EH (cell line): ENCODE measurements at places on chromosomes 4 and X.

- DNase-seq: peak; percentile 50
Measured at GRCh38 chrX:44873415-44874276, 658 bp downstream of the KDM6A start.

GRCh38 chr4:81030061-81030980 lies at the start of gene BMP3:
Gene BMP3 (plus strand): TSS chr4:81030708. CDS start chr4:81031285, 577 bp downstream.
- peak; percentile 7 for DNase-seq

GRCh38 chr4:2320152-2320551 lies 58.2 kb upstream of the MXD4 start:
- DNase-seq: no peak

DNA sequence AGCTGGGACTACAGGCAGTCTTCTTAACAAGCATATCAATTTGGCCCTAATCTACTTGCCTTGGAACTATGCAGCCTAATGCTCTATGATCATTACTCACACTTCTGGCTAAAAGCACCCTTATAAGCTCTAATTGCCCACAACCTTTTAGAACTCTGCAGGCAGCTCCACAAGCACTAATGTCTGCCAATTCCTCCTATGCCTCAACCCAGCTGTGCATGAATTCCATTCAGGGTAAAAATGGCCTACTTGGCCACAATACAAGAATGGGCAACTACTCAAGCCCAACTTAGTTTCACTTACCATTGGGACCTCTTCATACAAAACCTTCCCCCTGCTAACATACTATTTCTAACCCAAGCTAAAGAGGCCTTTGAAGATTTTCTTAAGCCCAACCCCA lies 51.7 kb downstream of the ZNF718 start:
- no peak for DNase-seq

- DNase-seq: no peak
Measured at GRCh38 chr4:121007660-121008059, 64.7 kb downstream of the NDNF start.

GRCh38 chr4:7894098-7894676 lies 45.5 kb downstream of the AFAP1 start:
- no peak for DNase-seq

DNA sequence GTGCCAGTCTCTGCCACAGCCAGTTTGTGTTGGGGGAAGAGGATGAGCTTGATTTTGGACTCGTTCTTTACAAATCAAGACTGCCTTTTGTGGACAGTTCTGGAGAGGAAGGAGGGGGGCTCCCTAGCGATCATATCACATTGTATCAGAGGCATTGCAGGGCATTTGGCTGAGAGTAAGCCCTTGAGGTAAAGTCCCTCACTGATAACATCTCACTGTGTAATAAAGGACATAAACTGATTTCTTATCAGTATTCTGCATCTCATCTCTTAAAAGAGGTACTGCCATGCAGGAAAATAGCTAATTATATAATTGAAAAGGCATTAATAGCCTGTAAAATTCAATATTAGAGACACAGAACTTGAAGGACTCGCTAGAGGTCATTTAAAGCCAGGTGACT lies 6.1 kb upstream of the IGFBP7 start:
- DNase-seq: no peak

GRCh38 chrX:526295-527224 lies 104.0 kb upstream of the SHOX start:
- DNase-seq: no peak

DNA sequence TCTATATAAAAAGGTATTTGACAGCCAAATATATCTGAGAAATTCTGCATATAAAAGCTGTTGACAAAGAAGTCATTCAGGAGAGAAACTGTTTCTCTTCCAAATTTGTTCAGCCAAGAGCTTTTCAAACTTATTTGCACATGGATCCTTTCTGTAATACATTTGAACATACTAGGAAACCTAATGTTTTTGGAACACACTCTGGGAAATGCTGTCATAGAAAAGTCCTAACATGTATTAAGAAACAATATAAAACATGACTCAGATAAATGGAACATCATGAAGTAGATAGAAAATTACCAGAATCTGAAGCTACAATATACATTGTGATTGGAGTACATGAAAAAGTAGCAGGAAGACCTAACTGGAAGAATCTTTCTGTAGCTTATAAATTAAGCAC lies 781.5 kb upstream of the EPHA5 start:
- no peak for DNase-seq

DNA sequence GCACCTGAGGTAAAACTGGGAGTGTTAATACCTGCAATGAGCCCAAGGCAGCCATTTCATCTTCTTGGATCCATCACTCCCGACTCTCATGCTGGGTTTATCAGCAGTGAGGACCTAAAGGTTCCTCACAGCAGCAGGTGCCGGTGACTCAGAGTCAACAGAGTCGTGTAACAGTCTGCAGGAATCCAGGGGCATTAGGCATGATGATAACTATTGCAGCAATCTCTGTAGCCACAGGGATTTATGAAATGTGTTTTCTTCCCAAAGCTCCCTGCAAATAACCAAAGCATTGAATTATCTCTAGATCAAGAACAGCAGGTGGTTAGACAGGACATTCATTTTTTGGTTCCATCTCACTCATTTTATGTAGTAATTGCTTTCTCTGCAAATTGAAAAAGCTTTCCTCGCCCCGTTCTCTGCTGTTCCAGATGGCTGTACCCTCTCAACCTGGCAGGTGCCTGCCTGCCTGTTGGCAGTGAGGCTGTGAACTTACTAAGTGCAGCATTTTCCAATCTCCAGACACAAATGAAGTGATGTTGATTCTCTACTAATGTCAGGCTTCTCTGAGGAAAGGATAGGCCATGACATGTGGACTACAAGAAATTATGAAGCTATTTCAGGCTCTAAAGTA lies 48.1 kb upstream of the TSPAN7 start:
- no peak for DNase-seq

DNA sequence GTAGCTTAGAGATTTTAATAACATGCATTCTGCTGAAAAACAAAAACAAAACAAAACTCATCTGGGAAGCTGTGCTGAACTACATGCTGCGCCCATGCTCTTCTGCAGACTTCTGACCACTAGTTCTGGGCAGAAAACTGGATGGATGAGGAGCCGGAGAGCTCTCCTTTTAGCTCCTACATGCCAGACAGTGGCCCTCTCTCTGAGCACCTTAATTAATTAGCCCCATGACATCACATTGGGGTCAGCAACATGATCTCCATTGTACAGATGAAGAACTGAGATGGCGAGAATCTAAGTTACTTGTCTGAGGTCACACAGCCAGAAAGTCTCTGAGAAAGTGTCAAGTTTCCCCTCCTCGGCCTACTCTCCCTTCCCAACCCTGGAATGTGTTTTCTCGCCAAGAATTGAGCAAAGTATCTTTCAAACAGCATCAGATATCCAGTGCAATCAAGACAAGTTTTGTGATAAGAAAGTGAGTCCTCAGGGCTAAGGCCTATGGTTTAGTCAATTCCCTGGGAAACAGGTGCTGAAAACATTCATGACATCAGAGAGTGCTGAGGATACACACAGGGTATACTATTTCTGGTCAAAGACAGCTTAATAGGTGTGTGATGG lies 21.6 kb downstream of the SCD5 start:
- DNase-seq: peak; percentile 88

GRCh38 chr4:154872198-154872597 lies 91.1 kb downstream of the RBM46 start:
- DNase-seq: no peak

GRCh38 chr4:48546336-48546735 lies 56.3 kb downstream of the ZAR1 start:
- DNase-seq: peak; percentile 49

GRCh38 chrX:39261446-39262147 lies 460.3 kb downstream of the MID1IP1 start:
- peak; percentile 39 for DNase-seq

DNA sequence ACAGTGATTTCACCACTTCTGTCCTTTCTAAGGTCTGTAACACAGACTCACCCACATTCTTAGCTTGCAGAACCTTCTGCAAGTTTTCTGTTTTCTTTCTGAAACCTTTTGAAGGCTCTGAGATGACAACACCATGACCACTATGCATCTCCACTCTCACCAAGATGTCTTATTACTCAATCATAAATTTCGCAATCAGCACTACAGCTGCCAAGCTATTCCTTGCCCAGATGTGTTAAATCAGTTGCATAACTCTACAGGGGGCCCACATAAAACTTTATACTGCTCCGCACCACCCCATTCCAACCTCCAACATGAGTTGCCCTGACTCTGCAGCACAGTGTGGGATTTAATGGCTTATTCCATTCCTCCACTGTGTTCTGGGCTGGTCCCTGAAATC lies 229.9 kb downstream of the COL25A1 start:
- peak; percentile 87 for DNase-seq

DNA sequence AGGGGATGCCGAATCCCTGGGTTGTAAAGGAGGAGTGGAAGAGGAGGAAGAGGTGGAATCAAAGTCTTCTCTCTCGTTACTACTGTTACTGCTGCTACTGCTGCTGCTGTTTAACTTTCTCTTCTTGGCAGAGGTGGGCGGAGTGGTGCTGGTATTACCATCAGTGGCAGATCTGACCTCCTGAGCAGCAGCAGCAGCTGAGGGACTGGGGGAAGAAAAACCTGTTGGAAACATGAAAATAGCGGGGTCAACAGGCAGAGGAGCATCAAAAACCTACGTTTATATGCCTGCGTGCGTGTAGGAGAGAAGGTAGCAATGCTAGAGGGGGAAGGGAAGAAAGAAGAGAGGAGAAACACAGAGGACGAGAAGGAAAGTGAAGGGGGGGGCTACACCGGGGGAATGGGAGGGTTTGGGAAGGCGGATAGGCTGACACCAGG lies 339 bp downstream of the CUL4B start:
- DNase-seq: peak; percentile 75

GRCh38 chrX:90026730-90027129 lies 105.0 kb downstream of the TGIF2LX start:
- DNase-seq: no peak

- DNase-seq: no peak
Measured at GRCh38 chrX:118345045-118345463, 852 bp upstream of the WDR44 start.

DNA sequence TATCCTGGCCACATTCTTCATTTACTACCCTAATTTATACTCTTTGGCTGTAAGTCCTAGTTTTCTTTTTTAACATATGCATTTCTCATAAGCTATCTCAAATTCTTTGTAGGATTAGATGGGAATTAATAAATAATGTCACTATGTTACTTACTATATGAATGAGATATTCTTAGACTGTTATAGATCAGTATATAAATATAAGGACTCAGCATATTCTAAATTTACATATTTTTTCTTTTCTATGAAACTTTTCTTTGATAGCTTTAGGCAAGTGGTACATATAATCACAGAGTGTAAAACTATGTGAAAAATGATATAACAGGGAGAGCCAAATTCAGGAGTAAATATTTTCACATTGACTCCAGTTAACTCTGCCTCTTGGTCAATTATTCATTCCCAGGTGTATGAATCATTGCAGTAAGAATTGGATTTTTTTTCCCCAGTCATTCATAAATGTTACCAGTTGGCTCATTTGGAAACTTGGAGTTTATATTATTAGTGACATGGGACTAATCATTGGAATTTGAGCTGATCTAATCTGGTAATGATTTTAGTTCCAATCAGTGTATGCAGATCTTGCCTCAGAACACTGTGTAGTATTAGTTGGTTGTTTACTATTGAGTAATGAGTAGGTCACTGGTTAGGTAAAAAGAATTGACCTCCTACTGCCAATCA lies 25.3 kb downstream of the FHIP1A start:
- peak; percentile 76 for DNase-seq

- peak; percentile 51 for DNase-seq
Measured at GRCh38 chr4:17468619-17469221, 43.2 kb downstream of the QDPR start.

DNA sequence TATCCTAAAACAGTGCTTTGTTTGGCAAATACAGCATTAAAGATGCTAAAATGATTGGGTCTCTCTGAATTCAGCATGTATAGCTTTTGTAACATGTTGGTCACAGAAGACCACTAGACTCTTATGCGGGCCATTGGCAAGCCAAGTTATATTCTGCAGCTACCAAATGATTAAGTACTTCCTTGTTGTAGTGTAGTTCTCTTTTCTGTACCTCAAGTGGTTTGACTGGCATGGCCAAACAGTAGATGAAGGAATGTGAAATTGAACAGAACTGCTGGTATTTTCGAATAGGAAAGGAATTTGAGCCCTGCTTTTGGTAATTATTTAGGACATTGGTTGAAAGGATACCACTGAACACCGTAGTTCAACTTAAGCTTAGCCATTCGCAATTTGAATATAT lies 193.9 kb upstream of the GPC4 start:
- no peak for DNase-seq

DNA sequence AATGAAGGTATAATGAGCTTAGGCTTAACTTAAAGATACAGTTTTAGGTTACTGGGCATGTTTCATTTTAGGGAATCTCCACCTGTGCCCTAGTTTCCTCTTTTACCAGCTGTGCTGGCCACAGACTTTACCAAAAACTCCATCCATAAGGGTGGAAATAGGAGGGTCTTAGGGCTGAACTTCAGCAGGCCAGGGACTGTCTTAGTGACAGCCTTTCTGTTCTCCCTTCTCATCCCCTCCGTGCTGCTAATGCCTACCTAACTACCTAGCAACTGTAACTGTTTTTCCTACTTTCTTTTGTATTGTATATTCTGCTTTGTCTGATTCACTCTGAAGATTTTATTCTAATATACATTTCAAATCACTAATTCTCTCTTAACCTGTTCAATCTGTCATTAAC lies 1375.3 kb downstream of the PCDH18 start:
- DNase-seq: no peak

DNA sequence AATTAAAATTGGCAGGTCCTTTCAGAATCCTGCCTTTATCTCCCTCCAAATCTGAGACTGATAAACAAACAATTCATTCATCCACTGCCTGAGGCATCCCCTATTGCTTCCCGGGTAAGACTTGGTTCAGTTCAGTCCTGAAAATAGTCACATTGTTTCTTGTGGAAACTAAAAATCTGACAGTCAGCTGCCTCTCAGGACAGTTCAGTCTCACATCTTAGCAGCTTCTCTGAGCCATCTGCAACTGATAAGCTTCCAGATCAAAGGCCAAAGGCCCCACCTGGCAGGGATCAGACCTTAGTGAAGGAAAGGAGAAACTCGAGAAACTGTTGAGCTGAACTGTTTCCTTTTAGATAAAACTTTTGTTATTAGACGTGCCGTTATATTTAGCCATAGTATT lies 264.5 kb downstream of the IL15 start:
- DNase-seq: no peak

DNA sequence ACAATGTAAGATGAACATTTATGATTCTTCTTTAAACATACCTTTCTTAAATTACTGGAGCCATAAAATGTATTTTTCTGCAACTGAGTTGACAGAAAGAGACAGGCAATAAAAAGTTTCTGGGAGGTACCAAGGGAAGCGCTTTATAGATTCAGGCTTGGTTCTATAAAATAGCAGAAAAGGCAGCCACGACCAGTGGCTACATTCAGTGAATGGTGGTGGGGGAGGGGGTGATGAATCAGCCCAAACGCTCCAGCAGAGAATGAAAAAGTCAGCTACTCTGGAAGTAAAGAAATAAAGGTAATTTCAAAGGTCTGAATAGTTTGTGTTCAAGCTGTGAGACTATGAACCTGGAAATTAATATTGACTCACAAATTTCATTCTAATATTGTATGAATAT lies 456.1 kb downstream of the KCTD8 start:
- no peak for DNase-seq

GRCh38 chrX:7215842-7216241 lies 67.9 kb upstream of the PUDP start:
- DNase-seq: peak; percentile 82

GRCh38 chr4:121712001-121712651 lies 15.3 kb upstream of the ANXA5 start:
- no peak for DNase-seq
